ENCODE measurements at places on chromosomes 2 and 18. TPM values are rescaled to one million over a fixed set of nuclear protein-coding genes. Genes with fewer than 3 reads are reported as not detected.

The CGREF1 gene
- 19.8 TPM for total RNA-seq

The CYP1B1 gene
- total RNA-seq, result 83.0 TPM

The IL1F10 gene
- not detected for total RNA-seq

The MEIS1 gene
- total RNA-seq, result 58.4 TPM

The GIGYF2 gene
- total RNA-seq, result 121 TPM

The SERPINB4 gene
- total RNA-seq, result not detected

The LCT gene
- total RNA-seq, result 0.28 TPM
